ENCODE measurements at places on chromosomes 1 and 21. TPM values are rescaled to one million over a fixed set of nuclear protein-coding genes. Genes with fewer than 3 reads are reported as not detected.

TSSK3 gene
- 0.90 TPM for total RNA-seq

CLDN19 gene
- not detected for total RNA-seq

C1orf210 gene
- total RNA-seq = not detected

TSPEAR gene
- total RNA-seq = not detected

AGBL4 gene
- 0.14 TPM for total RNA-seq

LINGO4 gene
- not detected for total RNA-seq

BSND gene
- total RNA-seq = not detected

CSDE1 gene
- 496 TPM for total RNA-seq

FAM177B gene
- total RNA-seq = not detected

HAPLN2 gene
- total RNA-seq = not detected

AGRN gene
- 68.0 TPM for total RNA-seq

PLD5 gene
- total RNA-seq = not detected

CD1C gene
- 0.25 TPM for total RNA-seq

KRTAP11-1 gene
- not detected for total RNA-seq

CSF1 gene
- 28.3 TPM for total RNA-seq

KRTAP19-6 gene
- total RNA-seq = not detected

ATP5IF1 gene
- total RNA-seq = 170 TPM

LRRC71 gene
- not detected for total RNA-seq

OPTC gene
- not detected for total RNA-seq

SLAMF8 gene
- 0.54 TPM for total RNA-seq

SMIM11 gene
- total RNA-seq = 7.5 TPM

CCDC18 gene
- total RNA-seq = 21.8 TPM

TNFRSF8 gene
- 1.5 TPM for total RNA-seq

RGS7 gene
- total RNA-seq = not detected

TDRD5 gene
- total RNA-seq = not detected

Data from activated CD8-positive, alpha-beta T cell treated with anti-CD3 and anti-CD28 coated beads for 36 hours (primary cell).